ENCODE measurements at places on chromosomes 3 and 15.

GRCh38 chr15:47551079-47551478, 166.2 kb upstream of the SEMA6D start:
- no peak for DNase-seq

DNA sequence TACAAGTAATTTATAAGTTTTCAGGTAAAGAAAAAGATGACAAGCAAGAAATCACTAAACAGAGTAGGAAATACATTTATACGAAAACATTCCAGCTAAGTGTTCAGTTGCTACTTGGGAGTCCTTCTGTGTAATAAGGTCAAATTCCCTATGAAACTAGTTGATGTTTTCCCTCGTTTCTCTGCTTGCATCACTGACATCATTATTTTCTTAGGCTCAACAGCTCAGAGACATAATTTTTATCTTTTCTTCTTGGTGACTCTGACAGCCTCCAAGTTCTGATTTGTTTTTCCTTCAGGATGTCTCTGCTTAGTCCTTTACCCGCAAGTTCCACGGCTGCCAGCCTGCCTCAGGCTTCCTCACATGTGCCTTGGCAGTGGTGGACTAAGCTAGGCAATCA, 173.6 kb downstream of the P3H2 start:
- no peak for DNase-seq

DNA sequence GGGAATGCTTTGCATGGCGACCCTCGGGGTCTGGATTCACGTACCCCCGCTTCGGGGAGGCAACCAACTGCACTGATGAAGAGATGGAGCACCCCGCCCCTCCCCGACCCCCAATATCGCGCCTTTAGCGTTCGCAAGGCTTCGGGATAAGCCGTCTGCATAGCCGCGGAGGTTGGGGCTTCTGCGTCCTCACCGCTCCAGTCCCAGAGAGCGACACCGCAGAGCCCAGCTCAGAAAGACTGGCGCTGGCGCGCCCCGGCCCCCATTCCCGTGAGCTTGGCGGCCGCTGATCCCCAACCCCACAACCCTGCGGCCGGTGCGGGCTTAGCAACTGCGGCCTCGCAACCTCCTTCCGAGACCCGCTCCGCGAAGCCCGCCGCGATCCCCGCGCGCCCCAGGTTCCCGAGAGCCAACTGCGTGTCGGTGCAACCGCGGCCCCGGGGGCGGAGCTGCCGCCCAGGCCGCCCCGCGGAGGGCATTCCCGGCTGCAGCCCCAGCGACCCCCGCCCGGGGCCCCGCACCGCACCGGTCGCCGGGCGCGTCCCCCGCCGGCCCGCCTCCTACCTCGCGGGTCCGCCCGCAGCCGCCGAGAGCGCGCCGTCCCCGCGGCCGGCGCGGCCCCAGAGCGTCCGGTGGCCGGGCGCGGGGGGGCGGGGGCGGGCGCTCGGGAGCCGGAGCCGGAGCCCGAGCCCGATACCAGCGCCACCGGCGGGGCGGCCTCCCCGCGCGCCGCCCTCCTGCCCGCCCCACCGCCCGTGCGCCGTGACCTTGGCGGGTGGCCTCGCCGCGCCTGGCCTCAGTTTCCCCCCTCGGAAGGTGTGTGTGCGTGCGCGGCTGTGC, 79.5 kb downstream of the IQSEC1 start:
- peak; percentile 54 for DNase-seq

- DNase-seq: no peak
Observed at GRCh38 chr3:153315781-153316180, 153.8 kb downstream of the RAP2B start.

GRCh38 chr3:125916376-125916978, 52.5 kb upstream of the ROPN1B start:
- DNase-seq: peak; percentile 77

DNA sequence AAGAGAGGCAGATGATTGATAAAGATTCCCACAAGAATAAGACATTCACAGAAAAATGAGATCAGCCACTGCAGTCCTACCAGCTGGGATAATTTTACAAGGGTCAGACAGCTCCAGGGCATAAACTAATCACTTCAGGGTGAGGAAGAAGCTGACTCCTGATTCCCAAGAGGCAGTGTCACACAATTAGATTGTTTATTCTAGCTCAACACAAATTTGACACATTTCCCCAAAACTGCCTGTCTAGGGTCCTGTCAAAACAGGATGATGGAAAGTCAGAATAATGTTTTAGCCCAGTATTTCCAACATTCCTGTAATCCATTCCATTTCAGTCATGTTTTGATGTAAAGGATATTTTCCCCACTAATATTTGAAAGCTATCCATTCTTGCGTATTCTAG, 110.8 kb downstream of the TNIK start:
- no peak for DNase-seq

- DNase-seq: no peak
Observed at GRCh38 chr3:151226088-151226563, 23.1 kb upstream of the GPR171 start.

- DNase-seq: no peak
Observed at GRCh38 chr3:141045849-141046248, 5.3 kb upstream of the SPSB4 start.

DNA sequence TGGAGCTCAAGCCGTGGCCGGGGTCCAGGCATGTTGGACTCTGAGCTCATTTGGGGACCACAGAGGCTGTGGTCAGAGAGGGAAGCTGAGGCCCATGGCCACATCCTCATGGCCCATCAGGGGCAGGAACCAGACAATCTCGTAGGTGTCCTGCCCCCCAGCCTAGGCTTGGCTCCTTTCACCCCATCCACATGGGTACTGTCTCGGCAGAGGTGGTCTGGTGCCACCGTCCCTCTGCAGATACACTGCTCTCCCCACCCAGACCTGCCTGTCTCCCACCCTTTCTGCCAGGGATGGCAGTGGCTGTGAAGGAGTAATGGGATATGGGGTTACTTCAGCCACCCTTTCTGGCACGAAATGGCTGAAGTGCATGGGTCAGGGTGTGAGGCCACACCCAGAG, 7.9 kb downstream of the PRSS50 start:
- DNase-seq: no peak

DNA sequence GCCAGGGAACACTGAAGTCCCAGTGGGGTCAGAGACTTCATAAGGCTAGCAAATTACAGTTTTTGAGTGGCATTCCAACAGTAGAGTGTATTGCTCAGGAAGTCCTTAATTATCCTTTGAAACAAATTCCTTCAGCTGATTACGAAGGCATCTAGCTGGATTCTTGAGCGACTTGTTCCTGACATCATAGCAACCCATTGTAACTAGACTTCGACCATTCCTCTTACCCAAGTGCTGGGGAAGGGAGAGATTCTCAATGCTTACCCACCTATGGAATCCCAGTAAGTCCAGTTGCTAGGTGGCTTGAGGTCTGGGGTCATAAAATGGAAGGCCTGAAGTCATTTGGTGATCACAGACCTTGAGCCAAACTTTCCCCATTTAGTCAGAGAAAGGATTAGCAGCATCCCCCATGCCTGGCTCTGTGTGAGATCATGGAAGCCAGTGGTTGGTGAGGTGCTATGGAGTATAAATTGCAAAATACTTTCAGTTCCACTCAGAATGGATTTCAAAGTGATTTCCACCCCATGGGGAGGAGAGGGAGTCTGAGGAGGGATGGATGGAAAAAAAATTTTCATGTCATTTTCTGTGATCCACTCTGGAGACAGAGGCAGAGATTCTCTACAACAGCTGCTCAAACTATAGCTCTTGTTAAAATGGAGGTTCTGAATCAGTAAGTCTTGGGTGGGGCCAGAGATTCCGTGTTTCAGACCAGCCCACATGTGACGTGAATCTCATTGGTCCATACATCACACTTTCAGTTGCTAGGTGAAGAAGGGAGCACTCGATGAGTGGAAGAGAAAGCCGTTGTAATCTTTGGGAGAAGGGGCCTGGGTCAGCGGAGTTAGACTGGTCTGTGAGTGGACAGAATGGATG, 45.7 kb downstream of the CD86 start:
- DNase-seq: no peak

- DNase-seq: no peak
Observed at GRCh38 chr3:173983343-173983742, 585.8 kb downstream of the NLGN1 start.

DNA sequence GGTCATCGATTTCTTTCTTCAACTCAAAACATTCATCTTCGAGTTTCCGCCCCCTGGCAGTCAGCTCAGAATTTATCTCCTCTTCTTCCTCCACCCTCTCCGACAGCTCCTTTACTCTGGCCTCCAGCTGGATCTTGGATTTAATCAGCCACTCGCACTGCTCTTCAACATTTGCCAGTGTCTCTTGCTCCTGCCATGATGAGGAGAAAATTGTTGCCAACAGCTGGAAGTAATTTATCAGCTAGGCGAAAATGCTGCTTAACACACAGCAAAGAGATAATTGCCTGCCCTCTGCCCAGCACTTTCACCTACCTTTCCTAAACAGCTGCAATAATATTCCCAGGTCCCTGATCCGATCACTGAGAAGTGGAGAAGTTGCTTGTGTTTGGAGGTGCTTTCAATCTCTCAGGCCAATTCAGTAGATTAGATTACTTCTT, 69.3 kb downstream of the MYH15 start:
- DNase-seq: no peak

- DNase-seq: no peak
Observed at GRCh38 chr15:100831467-100831866, 48.2 kb upstream of the ALDH1A3 start.

DNA sequence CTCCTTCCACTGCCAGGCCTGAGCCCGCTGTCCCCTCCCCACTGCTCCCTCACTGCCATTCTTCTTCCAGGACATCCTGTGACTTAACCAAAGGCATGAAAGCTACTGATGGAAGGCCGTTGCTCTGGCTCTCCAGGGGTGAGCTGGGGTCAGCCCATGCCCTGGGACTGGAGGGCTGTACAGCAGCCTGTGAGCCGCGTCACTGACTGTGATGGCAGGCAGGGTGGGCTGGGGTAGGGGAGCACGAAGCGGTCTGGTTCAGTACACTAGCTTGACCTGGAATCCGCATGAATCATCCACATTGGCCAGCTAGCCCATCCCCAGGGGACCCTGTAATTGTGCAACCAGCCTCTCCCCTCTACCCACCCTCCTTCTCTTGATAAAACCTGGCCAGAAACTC, 30.8 kb downstream of the CORO2B start:
- DNase-seq: no peak

DNA sequence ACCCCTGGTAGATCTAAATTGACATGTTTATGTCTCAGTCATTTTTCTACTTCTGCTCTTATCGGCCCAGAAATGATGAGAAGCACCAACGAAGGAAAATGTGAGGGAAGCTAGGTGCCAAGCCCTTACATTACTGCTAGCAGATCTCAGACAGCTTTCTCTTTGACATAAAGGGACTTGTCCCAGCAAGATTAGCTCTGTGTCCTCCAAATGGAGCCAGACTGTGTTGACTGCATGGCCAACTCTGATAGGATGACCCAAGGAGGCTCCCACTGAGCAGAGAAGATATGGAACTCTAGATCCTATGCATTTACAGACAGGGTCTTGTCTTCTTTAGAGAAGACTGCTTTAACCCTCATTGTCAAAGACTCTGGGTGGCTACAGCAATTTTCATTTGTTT, 2.8 kb upstream of the MCTP2 start:
- DNase-seq: no peak

GRCh38 chr15:74995779-74996765, 709 bp downstream of the SCAMP5 start:
- DNase-seq: no peak

GRCh38 chr15:70962084-70962483, 69.5 kb downstream of the LRRC49 start:
- no peak for DNase-seq

GRCh38 chr15:73388256-73388781, 19.6 kb upstream of the HCN4 start:
- DNase-seq: no peak

DNA sequence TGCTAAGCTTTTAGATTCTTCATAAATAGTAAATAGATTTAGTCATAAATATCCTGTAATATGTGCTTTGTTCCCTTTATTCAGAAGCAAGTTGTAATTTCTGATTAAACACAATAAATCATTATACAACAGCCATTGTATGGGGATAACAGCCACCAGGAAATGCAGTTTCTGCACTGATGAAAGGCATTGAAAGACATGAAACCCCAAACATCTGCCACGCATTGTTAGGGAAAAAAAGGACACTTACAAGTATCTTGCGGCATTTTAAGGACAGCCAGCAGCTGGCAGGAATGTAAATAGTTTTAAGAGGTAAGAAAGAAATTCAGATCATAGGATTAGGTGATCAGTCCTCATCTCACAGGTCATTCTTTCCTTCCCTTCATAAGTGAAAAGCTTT, 801.1 kb upstream of the LMCD1 start:
- DNase-seq: no peak

DNA sequence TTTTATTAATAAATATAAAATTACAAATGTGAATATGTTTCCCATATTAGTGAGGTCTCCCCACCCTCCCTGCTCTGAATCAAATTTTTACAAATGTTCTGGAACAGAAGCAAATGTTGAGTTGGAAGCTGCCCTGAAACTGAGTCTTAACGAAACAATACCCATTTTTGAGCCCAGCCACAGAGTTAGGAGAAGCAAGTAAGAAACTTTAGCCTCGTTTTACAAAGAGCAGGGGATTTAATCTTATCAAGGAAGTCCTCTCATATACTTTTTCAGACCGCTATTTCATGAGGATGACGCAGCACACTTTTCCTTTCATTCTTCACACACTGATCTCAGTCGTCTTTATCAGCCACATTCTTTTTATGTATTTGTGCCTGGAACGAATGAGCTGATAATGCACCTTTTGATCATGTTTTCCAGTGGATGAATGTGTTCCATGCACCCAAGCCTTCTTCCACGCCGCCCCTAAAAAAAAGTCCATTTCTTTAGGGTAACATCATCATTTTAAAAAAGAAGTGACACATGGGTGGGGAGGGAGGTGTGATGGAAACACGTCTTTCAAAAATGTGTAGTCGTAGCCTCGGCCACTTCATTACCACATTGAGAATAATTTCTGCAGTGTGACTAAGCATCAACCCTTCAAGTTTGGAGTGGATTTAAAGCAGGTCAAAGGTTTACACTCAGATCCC, 48.1 kb downstream of the SETMAR start:
- no peak for DNase-seq

GRCh38 chr3:184872200-184872599, 60.2 kb downstream of the VPS8 start:
- no peak for DNase-seq

- DNase-seq: no peak
Observed at GRCh38 chr3:179069762-179070390, 1.7 kb downstream of the ZMAT3 start.

GRCh38 chr3:101944308-101944707, 95.0 kb downstream of the NFKBIZ start:
- no peak for DNase-seq

DNA sequence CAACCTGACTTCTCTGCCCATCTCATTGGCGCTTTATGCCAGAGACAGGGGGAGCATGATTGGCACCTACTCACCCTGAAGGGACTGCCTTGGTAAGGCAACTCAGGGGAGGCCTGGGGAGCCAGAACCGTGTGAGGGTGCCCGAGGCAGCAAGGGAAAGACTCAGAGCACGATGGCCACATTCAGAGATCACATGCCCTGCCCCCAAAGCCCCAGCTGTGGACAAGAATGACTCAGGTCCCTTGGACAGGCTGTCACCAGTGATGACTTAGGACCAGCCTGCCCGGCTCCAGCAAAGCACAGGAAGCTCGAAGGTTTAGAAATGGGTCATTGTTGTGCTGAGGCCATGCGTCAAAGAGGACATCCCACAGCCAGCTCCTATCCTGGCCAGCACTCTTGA, 49.1 kb upstream of the LIMD1 start:
- DNase-seq: no peak

- DNase-seq: no peak
Observed at GRCh38 chr3:186093271-186093900, 15.5 kb downstream of the ETV5 start.

- DNase-seq: no peak
Observed at GRCh38 chr15:51931638-51932037, 39.9 kb downstream of the LEO1 start.

GRCh38 chr15:83115831-83116565, 8.6 kb downstream of the TM6SF1 start:
- no peak for DNase-seq

GRCh38 chr15:47266566-47266965, 450.7 kb upstream of the SEMA6D start:
- no peak for DNase-seq
